Activated naive CD4-positive, alpha-beta T cell treated with anti-CD3 and anti-CD28 coated beads, Interleukin-2, amount 50 U/mL, for 16 hours (primary cell): ENCODE measurements at places on chromosomes 13 and 19.

DNA sequence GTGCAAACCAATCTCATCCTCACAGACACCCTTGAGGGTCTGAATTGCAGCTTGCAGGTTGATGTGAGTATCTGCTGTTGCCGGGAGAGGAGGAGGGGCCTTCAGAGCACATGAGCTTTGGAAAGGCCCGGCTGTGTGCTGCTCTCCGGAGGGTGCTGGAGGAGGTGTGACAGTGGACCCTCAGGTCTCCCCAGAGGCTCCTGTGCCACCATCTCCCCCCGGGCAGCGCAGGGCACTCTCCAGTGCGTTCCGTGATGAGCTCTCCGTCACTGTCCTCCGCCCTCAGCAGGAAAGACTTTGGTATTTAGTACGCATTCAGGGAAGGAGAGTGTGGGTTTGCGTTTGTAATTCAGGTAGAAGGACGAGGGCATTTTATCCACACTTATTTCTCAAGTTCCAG lies 20.0 kb downstream of the LAMP1 start:
- no peak for DNase-seq

DNA sequence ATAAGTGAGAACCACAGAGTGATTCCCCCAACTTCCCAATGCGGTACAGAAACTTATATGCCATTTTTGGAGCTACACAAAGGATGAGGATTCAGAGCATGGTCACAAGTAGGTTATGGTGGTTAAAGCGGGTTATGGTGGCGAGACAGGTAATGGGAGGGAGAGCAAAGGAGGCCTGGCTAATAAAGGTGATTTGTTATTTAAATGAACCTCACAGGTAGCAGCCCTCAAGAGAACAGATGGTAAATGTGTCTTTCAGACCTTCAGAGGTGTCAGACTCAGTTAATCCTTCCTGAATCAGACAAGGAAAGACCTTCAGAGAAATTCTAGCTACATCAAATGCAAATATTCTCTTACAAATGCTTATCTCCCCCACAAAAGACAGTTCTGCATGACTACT lies 1971.4 kb downstream of the OLFM4 start:
- no peak for DNase-seq

GRCh38 chr13:25574437-25575411 lies 202.9 kb downstream of the ATP8A2 start:
- peak; percentile 71 for DNase-seq

DNA sequence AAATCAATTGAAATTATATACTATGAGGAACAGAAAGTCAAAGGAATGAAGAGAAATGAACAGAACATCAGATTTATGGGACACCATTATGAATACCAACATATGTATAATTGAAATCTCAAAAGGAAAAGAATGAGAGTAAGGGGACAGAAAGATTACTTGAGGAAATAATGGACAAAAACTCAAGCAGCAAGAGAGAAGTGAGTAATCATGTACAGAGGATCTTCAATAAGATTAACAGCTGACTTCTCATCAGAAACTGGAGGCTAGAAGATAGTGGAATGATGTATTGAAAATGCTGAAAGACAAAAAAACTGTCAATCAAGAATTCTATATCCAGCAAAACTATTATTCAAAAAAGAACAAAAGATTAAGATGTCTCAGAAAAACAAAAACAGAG lies 10.4 kb downstream of the MTUS2 start:
- no peak for DNase-seq

DNA sequence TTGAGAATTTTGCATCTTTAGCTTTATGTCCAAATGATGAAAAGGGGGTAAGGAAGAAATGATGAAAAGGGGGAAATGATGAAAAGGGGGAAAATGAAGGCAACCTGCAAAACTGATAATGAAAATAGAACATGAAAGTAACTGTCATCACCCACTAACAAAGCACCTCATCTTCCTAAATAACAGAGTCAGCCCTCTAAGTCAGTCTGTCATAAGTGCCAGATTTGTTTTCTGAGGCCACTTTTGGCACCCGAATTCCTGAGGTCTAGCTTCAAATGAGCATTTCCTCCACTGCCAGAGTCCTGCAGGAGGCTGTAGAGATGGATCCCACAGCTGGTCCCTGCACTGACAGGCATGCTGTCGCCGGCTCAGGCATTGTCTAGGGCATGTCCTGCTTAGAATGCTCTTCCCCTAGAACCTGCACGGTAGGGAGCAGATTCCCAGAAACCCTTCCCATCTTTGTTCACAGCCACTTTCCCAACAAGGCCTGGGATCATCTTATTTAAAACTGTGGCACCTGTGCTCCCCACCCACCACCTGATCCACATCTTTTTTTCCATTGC lies 25.3 kb downstream of the RAP2A start:
- DNase-seq: no peak

DNA sequence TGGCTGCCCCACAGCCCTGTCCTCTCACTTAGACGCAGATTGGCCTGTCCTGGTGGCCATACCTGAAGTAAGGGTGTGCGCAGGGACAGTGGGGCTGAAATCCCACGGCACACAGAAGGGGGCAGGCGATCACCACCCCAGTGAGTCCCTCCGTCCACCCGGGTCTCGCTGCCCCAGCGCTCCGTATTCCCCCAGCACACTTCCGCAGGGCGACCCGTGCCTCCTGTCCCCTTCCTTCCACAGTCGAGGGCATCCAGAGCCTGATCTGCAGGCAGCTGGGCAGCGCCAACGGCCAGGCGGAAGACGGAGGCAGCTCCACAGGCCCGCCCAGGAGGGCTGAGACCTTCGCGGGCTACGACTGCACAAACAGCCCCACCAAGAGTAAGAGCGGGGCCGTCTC lies 25.3 kb downstream of the PEX11G start:
- no peak for DNase-seq

DNA sequence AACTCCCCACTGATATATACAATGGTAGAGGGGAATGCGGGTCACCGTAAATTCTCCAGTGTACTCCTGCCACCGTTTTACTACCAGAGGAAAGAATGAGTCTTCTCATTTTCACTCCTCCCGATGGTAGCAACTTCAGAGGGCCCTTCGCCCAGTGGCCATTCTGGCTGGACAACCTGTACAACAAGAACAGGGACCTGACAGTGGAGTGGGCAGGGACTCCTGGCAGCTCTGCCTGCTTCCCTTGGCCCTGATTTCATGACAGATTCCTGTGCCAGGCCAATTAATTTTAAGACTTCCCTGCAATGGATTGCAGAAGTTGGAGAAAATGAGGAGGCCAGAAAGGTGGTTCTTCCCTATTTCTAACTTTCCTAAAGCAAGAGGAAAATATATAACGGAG lies 148.9 kb downstream of the GPC6 start:
- DNase-seq: no peak

GRCh38 chr13:32537580-32538142 lies 934 bp downstream of the N4BP2L2 start:
- peak; percentile 40 for DNase-seq

- no peak for DNase-seq
Measured at GRCh38 chr13:94515374-94515773, 35.9 kb upstream of the DCT start.

DNA sequence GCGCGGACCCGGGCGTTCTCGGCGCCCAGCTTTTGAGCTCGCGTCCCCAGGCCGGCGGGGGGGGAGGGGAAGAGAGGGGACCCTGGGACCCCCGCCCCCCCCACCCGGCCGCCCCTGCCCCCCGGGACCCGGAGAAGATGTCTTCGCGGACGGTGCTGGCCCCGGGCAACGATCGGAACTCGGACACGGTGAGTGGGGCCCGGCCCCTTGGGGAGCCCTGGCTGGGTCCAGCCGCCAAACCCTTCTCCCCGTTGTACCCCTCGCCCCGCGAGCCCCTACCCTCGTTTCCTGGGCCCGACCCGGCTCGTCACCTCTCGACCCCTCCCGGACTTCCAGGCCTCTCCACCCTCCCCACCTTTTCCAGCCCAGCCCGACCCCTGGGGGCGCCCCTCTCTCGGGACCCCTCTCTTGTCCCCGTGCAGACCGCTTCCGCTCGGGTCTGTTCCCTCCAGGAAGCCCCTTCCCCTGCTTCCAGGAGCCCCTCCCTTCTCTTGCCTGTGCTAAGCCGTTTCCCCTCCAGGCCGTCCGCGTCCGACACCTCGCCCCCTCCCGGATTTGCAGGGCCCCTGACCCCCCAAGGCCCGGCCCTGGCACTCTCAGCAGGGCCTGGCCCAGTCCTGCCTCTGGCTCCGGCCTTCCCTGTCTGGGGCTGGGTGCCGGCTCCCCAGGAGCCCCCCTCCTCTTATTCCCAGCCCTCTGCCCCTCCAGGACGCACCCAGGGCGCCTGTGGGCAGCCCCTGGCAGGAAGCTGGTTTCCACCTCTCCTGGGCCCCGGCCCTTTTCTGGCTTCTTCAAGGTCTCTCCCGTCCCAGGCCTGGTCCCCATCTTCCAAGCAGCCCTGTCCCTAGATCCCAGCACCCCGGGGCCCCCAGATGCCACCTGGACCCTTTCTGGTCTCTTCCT lies 632 bp downstream of the MARK4 start:
- DNase-seq: no peak

- DNase-seq: no peak
Measured at GRCh38 chr13:50459046-50459445, 384.4 kb downstream of the DLEU7 start.

GRCh38 chr19:38726761-38727301 lies 17.4 kb downstream of the CAPN12 start:
- no peak for DNase-seq

GRCh38 chr13:86846501-86846900 lies 824.7 kb upstream of the SLITRK5 start:
- no peak for DNase-seq

DNA sequence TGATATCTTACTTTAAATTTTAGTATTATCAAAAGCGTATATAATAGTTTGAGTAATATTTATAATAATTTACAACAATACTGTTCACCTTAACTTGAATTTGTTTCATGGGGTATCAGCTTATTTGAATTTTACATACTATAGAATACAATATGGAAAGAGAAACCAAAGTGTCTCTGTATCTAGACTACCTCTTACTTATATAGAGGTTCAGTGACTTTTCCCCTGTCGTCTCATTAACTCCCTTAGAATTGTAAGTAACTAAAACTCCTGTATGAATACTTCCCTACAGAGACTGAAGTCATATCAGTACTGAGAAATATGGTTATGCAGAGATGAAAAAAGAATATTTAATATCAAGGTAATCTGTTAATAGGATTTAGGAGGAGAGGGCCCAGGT lies 26.8 kb downstream of the COG6 start:
- DNase-seq: no peak

- DNase-seq: no peak
Measured at GRCh38 chr13:41785402-41786172, 175.3 kb downstream of the VWA8 start.

DNA sequence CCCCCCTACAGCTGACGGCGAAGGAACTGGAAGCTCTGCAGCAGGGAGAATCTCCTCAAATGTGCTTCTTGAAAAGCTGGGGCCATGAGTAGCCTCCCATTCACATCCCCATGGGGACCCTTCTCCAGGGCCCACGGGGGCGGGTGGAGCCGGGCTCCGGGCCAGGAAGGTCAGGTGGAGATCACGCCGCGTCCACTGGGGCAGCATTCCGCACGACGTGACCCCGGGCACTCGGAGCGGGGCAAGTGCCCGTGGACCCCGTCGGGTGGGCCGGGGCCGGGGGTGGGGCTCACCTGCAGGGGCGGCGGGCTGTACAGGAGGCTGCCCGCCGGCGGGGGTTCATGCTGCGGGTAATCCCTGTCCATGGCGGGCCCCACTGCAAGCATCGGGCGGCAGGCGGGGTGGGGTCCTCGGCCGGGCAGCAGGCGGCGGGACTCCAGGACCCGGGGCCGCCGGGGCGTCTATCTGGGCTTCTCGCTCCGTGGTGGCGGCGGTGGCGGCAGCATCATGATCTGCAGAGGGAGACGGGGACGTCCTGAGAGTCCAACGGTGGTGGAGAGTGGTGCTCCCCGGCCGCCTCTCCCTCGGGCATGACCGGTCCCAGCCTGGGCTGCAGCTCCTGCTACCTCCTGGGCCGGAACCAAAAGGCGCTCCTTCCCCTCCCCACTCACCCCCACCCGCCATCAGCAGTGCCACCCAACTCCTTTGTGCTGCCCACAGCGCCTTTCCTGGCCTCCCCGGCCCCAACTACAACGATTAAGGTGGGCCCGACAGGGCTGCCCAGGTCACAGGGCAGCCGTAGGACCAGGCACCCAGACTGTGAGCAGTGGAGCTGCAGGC lies 20.0 kb downstream of the SBNO2 start:
- DNase-seq: no peak

DNA sequence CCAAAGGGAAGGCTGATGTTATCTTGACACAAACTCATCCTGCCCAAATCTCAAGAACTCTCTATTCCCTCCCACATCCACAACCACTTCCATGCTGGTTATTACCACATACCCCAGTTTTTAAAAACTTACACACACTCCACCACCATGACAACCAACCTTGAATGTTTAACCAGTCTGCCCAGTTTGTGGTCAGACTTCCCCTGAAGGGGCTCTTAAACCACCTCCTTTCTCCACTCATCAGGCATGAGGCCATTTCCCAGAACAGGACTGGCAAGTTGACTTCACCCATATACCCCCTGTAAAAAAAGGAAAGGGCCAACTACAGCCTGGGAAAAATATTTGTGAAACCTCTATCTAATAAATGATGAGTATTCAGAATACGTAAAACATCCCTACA lies 12.4 kb upstream of the ZSCAN4 start:
- DNase-seq: no peak

DNA sequence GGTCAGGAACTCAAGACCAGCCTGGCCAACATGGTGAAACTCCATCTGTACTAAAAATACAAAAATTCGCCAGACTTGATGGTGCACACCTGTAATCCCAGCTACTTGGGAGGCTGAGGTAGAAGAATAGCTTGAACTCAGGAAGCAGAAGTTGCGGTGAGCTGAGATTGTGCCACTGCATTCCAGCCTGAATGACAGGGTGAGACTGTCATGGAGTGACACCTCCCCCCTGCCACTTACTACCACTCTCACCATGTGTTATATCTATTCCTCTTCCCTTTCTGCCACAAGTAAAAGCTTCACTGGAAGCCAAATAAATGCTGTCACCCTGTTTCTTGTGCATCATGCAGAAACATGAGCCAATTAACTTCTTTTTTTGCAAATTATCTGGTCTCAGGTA lies 10.6 kb upstream of the CEACAM4 start:
- DNase-seq: no peak

- DNase-seq: peak; percentile 83
Measured at GRCh38 chr19:17996826-17997316, 11.1 kb upstream of the ARRDC2 start.

DNA sequence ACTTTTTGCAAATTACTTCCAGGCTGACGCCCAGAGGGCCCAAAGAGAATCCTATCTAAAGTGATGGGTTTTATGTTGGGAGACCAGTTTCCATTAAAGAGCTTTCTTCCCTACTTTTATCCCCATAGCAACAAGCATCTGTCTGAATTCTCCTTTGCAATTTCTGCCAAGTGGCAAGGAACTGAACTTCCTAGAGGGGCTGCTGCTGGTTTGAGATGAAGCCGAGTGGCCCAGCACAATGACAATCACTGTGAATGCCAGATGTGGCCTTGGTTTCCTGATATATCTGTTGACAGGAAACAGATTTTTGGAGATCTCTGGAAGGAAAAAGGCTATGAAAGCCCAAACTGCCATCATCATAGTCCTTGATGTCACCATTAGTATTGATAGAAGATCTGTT lies 198.6 kb downstream of the OXGR1 start:
- no peak for DNase-seq

GRCh38 chr19:42198676-42199439 lies 18.6 kb downstream of the DEDD2 start:
- DNase-seq: peak; percentile 42

- DNase-seq: peak; percentile 36
Measured at GRCh38 chr19:48393559-48394330, at the start of gene GRIN2D. Gene GRIN2D (plus strand): TSS chr19:48393668. CDS start chr19:48398393, 4,725 bp downstream.

GRCh38 chr13:26458196-26458749 lies 99.2 kb upstream of the WASF3 start:
- no peak for DNase-seq
